ENCODE measurements at places on chromosomes 3 and 15.

- H3K27ac ChIP-seq, result no peak overlapping the region
- H3K4me3 ChIP-seq, result no peak overlapping the region
- H3K36me3 ChIP-seq, result no peaks in the 10 kb centered on the region
- no peak for DNase-seq
- H3K4me1 ChIP-seq, result no peaks in the 10 kb centered on the region
Measured at GRCh38 chr3:160675566-160676124, 1.3 kb upstream of the ARL14 start.

GRCh38 chr15:38589502-38589901 lies 24.9 kb upstream of the RASGRP1 start:
- DNase-seq, result no peak
- no peak overlapping the region for H3K4me3 ChIP-seq
- H3K36me3 ChIP-seq, result no peaks in the 10 kb centered on the region
- H3K27me3 ChIP-seq, result no peaks in the 10 kb centered on the region

GRCh38 chr3:25728101-25728500 lies 55.1 kb downstream of the NGLY1 start:
- no peak overlapping the region for H3K27ac ChIP-seq
- no peak for DNase-seq
- peaks cover 33% of the 10 kb centered on the region for H3K36me3 ChIP-seq
- H3K4me1 ChIP-seq, result no peaks in the 10 kb centered on the region
- H3K4me3 ChIP-seq, result no peak overlapping the region

GRCh38 chr3:127039719-127040118 lies 56.8 kb downstream of the PLXNA1 start:
- no peak overlapping the region for H3K4me3 ChIP-seq
- no peak overlapping the region for H3K27ac ChIP-seq
- DNase-seq, result no peak
- H3K36me3 ChIP-seq, result peaks cover 4% of the 10 kb centered on the region
- H3K27me3 ChIP-seq, result peaks cover 8% of the 10 kb centered on the region
- H3K4me1 ChIP-seq, result no peaks in the 10 kb centered on the region

GRCh38 chr3:173993299-173993698 lies 595.8 kb downstream of the NLGN1 start:
- DNase-seq, result no peak
- no peaks in the 10 kb centered on the region for H3K36me3 ChIP-seq
- no peaks in the 10 kb centered on the region for H3K4me1 ChIP-seq
- no peaks in the 10 kb centered on the region for H3K27me3 ChIP-seq
- no peak overlapping the region for H3K27ac ChIP-seq

DNA sequence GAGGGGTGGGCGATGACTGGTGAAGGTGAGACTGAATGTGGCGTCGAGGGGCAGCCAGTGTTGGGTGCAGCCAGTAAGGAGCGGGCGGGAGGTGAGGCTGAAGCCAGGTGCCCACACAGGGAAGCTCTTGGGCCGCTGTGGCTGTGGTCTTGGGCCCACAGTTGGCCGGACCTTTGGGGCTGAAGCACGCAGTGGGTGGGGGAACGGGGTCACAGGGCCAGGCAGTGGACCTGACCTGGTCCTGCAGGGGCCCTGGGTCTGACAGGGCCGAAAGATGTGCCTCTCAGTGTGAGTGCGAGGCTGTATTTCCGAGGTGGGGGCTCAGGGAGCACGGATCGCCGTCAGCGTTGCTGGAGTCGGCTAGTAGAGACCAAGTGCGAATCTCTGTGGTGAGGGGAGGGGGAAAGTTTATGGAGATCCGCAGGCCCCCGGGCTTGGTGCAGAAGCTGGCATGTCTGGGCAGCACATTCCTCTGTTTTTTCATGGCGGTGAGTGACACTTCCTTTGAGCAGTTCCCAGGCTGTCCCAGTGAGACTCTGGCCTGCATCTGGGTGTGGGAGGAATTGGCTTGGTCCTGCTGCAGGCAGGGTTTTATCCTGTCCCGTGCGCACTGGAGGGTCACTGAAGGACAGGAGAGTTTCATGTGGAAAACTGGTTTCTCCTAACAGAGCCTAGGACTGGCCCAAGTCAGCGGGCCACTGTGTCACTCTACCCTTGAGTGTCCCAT lies 100.8 kb downstream of the TMEM266 start:
- H3K27ac ChIP-seq, result no peak overlapping the region
- peaks cover 4% of the 10 kb centered on the region for H3K36me3 ChIP-seq
- H3K4me3 ChIP-seq, result no peak overlapping the region
- H3K4me1 ChIP-seq, result peaks cover 2% of the 10 kb centered on the region

DNA sequence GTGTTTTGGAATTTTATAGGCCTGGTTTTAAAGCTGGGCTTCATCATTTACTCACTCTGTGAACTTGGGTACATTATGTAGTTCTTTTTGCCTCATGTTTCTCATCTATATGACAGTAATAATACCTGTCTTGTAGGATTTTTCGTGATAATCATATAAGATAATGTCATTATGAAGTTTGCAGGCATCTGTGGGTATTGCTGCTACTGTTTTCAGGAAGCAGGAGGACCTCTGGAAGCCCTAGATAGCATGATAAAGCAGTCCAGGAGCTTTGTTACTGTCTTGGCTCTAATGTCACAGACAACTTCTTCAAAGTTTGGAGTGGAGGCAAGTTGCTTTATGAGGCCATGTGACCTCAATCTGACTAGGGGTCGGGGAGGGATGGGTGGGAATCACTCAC lies 145.0 kb upstream of the MEIS2 start:
- no peaks in the 10 kb centered on the region for H3K27me3 ChIP-seq
- no peaks in the 10 kb centered on the region for H3K4me1 ChIP-seq
- no peak overlapping the region for H3K4me3 ChIP-seq

- DNase-seq, result no peak
- no peaks in the 10 kb centered on the region for H3K27me3 ChIP-seq
- no peak overlapping the region for H3K27ac ChIP-seq
Measured at GRCh38 chr3:3069723-3070122, 40.5 kb downstream of the IL5RA start.

DNA sequence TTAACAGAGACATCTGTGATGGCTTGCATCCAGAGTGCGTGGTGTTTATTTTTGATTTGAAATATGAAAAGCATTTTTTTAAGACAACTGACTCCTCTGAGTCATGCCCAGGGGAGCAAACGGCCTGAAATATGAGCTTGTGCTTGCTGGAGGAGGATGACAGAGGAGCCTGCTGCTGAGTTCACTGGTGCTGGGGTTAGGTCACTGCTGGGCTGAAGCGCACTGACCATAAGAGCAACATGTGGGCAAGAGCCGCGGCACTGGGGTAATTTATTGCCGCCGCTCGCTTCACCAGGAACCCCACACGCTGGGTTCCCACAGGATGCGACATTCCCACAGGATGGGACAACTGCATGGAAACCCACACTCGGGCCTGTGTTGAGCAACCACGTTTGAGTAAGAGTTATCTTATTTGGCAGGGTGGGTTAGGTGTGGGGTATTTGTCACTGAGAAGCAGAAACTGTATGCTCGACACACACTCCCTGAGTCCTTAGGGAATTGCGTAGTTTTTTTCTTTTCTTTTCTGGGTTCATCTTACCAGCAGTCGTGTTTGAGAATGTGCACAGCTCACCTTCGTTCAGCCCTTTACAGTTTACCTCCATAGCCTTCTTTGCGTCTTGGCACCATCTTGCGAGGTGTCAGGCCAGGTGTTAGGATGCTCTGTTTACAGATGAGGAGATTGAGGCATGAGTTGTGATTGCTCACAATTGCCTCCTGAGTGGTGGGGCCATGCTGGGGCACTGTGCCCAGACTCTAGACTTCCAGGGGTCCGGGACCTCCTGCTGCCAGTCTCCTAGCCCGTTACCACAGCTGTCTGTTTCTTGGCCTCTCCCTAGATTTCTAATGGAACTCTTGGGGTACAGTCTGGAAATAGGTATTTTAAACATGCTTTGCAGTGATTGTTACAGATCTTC lies 60.4 kb downstream of the SMAD3 start:
- H3K4me1 ChIP-seq, result peaks cover 52% of the 10 kb centered on the region
- peaks cover 18% of the 10 kb centered on the region for H3K36me3 ChIP-seq
- no peaks in the 10 kb centered on the region for H3K27me3 ChIP-seq
- peak overlapping the region; percentile 93 for H3K27ac ChIP-seq

GRCh38 chr3:72113564-72113963 lies 328.6 kb upstream of the PROK2 start:
- H3K36me3 ChIP-seq, result no peaks in the 10 kb centered on the region
- H3K27me3 ChIP-seq, result peaks cover 37% of the 10 kb centered on the region
- H3K4me1 ChIP-seq, result no peaks in the 10 kb centered on the region
- H3K27ac ChIP-seq, result no peak overlapping the region
- DNase-seq, result no peak

DNA sequence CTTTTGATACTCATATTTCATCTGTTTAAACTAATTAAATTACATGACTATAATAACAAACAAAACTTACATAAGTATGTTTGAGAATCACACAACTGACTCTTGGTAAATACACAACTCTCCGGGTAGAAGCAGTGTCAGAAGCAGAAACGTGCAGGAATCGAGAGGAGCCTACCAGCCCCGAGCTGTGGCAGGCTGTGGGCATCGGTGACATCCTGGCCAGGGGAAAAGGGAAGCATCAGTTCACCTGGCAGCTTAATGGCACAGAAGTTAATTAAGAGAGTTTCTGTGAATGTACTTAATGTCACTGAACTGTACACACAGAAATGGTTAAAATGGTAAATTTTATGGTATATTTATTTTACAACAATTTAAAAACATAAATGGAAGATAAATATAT lies 90.2 kb downstream of the CRTC3 start:
- no peaks in the 10 kb centered on the region for H3K4me1 ChIP-seq
- peak overlapping the region; percentile 13 for H3K27ac ChIP-seq
- H3K27me3 ChIP-seq, result no peaks in the 10 kb centered on the region
- peaks cover 27% of the 10 kb centered on the region for H3K36me3 ChIP-seq

DNA sequence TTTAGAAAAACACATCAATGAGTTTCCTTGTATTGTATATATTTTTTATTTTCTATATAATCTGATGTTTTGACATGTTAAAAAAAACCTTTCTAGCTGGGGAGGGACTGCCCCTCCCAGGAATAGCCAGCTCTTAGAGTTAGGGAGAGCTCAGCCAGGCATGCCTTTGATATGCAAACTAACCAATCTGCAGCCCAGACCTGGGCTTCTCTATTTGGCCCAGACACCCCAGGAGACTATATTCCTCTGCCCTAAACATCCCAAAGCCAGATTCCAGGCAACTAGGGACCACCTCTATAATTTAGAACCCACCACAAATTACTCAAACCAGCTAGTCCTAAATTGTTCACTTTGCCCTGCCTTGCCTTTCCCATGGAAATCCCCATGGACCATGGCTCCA lies 390.9 kb upstream of the ADAMTS9 start:
- no peaks in the 10 kb centered on the region for H3K36me3 ChIP-seq
- H3K4me1 ChIP-seq, result no peaks in the 10 kb centered on the region
- H3K4me3 ChIP-seq, result no peak overlapping the region
- no peak for DNase-seq
- no peaks in the 10 kb centered on the region for H3K27me3 ChIP-seq

- H3K27ac ChIP-seq, result no peak overlapping the region
- DNase-seq, result no peak
- peaks cover 17% of the 10 kb centered on the region for H3K27me3 ChIP-seq
- H3K4me3 ChIP-seq, result no peak overlapping the region
Measured at GRCh38 chr3:131608741-131609140, 106.0 kb upstream of the MRPL3 start.

DNA sequence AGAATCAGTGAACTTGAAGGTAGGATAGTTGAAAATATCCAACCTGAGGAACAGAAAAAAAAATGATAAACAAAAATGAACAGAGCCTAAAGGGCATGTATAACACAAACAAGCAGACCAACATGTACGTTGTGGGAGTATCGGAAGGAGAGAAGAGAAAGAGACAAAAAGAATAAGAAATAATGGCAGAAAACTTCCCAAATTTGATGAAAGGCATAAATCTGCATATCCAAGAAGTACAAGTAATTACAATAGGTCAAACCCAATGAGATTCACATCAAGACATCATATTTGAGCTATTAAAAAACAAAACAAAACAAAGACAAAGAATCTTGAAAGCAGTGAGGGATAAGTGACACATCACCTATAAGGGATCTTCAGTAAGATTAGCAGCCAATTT lies 38.1 kb upstream of the ATP13A5 start:
- peaks cover 9% of the 10 kb centered on the region for H3K27me3 ChIP-seq
- H3K4me3 ChIP-seq, result no peak overlapping the region
- H3K27ac ChIP-seq, result no peak overlapping the region

GRCh38 chr3:29331456-29332194 lies 50.8 kb downstream of the RBMS3 start:
- no peak for DNase-seq
- no peaks in the 10 kb centered on the region for H3K4me1 ChIP-seq
- no peak overlapping the region for H3K27ac ChIP-seq
- no peaks in the 10 kb centered on the region for H3K36me3 ChIP-seq

DNA sequence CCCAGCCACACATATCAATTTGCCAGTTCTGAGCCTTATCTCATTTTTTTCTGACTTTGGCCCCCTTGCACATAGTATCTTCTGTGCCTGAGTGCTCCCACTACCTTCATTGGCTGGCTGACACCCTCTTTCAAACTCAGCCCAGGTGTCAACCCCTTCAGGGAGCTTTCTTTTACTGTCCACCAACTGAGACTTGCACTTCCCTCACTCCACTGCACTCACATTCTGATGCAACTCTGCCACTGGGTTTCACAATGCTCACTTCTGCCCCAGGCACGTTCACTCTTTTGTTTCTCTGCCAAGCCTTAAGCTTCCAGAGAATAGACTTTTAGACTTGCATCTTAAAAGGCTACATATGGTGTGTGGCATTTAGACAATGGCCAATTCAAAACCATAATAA lies 101.5 kb upstream of the CBLB start:
- H3K4me1 ChIP-seq, result no peaks in the 10 kb centered on the region
- no peaks in the 10 kb centered on the region for H3K27me3 ChIP-seq
- DNase-seq, result no peak
- H3K36me3 ChIP-seq, result peaks cover 2% of the 10 kb centered on the region
- H3K27ac ChIP-seq, result no peak overlapping the region
- no peak overlapping the region for H3K4me3 ChIP-seq

GRCh38 chr15:69462030-69462492 lies 9.4 kb downstream of the RPLP1 start:
- peaks cover 8% of the 10 kb centered on the region for H3K4me1 ChIP-seq
- DNase-seq, result no peak
- no peaks in the 10 kb centered on the region for H3K27me3 ChIP-seq
- peaks cover 25% of the 10 kb centered on the region for H3K36me3 ChIP-seq
- peak overlapping the region; percentile 76 for H3K4me3 ChIP-seq

DNA sequence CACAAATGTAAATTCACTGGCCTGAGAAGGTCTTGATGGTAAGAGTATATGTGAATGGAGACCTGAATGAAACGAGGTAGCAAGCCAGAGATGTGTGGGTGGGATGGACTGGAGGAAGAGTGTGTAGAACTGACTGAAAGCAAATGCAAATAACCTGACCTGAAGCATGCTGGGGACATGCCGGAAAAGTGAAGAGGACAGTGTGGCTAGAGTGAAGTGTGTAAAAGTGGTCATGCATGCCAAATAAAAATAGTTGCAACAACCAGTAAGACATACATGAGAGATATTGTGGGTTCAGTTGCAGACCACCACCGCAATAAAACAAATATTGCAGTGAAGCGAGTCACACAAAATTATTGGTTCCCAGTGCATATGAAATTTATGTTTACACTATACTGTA lies 82.3 kb downstream of the LPP start:
- peaks cover 16% of the 10 kb centered on the region for H3K4me1 ChIP-seq
- no peak overlapping the region for H3K27ac ChIP-seq
- DNase-seq, result no peak
- H3K4me3 ChIP-seq, result no peak overlapping the region
- no peaks in the 10 kb centered on the region for H3K36me3 ChIP-seq
- no peaks in the 10 kb centered on the region for H3K27me3 ChIP-seq

All from effector memory CD8-positive, alpha-beta T cell (primary cell).